Foreskin fibroblast (primary cell): ENCODE measurements at places on chromosomes 1 and 21.
A peak's percentile ranks its signal among the peaks of the same experiment; 100 is the strongest.

GRCh38 chr1:115411371-115412063 is 73.5 kb upstream of the NGF start:
- DNase-seq: peak; percentile 87

DNA sequence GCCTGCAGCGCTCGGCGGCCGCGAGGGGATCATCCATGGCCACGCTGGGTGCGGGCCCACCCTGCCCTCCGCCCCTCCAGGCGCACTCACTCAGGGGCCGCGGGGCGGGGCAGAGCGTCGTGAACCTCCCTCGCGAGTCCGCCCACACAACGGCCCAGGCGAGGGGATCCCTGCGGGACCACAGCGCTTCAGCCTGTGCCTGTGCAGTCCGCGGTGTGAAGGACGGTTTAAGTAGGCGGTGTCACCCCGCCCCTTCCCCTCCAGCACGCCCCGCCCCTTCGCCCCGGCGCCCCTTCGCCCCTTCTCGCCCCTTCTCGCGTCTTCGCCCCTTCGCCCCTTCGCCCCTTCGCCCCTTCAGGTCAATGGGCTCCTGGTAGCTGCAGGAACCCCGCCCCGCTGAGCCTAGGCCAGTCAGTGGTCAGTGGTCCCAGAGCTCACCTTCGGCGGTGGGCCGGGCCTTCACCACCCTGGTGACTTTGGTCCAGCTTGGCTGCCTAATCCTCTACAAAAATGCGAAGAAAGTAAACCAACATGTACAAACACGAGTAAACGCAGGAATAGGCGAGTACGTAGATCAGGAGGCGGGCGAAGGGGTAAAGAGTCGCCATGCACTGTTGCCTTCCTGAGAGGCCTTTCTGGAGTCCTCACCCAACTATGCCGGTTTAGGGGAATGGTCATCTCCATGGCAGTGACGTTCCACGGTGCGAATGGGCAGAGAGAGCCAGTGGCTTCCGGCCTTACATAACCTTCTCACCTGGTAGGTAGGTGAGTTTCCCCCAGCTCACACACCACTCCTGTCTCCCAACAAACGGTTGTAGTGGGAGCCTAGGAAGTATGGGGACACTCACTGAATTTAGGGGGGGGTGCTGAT is 19.6 kb upstream of the DMRTB1 start:
- no peak for DNase-seq

DNA sequence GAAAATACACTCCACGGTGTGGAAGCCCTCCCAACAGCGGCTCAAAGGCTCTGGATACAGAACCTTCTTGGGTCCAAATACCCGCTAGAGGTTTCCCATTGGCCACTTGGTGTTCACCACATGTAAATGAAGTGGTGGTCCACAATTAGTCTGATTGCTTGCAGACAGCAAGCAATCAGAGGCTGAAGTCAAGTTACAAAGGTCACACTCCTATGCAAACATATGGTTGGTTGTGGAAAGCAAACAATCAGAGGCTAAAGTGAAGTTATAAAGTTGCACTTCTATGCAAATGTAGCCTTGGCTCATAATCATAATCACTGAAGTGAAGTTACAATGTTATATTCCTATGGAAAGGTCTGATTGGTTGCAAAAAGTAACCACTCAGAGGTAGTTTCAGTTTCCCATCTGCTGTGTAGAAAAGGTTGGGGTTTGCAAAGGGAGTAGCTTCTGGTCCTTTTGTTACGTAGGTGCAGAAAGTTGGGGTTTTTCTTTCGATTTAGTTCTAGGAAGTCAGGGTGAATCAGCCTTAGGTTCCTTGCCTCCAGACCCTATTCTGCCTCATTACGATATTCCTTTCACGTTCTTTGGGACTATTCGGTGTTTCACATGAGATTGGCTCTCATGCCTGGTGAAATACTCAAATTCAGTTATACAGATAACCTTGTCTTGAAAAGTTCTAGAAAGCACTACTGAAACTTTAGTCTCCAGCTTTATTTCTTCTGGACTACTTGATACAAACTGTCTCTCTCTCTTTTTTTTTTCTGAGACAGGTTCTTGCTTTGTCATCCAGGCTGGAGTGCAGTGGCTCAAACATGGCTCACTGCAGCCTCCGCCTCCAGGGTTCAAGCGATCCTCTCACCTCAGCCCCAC is 36.7 kb upstream of the MTF2 start:
- no peak for DNase-seq

DNA sequence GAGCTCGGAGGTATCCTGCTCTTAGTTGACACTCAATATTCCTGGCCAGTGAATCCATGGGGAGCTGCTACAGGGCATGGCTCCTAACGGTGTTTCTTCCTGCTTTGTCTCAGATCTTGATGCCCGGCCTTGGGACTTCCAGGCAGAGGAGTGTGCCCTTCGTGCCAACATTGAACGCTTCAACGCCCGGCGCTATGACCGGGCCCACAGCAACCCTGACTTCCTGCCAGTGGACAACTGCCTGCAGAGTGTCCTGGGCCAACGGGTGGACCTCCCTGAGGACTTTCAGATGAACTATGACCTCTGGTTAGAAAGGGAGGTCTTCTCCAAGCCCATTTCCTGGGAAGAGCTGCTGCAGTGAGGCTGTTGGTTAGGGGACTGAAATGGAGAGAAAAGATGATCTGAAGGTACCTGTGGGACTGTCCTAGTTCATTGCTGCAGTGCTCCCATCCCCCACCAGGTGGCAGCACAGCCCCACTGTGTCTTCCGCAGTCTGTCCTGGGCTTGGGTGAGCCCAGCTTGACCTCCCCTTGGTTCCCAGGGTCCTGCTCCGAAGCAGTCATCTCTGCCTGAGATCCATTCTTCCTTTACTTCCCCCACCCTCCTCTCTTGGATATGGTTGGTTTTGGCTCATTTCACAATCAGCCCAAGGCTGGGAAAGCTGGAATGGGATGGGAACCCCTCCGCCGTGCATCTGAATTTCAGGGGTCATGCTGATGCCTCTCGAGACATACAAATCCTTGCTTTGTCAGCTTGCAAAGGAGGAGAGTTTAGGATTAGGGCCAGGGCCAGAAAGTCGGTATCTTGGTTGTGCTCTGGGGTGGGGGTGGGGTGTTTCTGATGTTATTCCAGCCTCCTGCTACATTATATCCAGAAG is 16.7 kb downstream of the ALX3 start:
- DNase-seq: no peak

DNA sequence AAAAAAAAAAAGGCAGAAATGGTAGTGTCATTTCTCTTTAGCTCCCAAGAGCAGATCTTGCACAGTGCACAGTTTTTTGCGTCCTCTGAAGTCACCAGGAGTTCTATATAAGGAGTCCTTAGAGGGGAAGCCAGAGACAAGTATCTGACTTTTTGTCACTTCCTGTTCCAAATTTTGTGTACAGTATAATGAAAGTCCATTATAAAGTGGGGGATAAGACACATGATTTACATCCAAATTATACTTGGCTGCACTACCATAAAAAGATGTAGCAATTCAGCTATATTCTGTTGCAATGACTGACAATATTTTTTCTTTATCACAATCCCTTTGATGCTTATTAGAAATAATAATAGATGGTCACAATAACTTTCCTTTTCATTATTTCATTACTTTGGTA is 1276.9 kb upstream of the ADGRL2 start:
- DNase-seq: no peak

DNA sequence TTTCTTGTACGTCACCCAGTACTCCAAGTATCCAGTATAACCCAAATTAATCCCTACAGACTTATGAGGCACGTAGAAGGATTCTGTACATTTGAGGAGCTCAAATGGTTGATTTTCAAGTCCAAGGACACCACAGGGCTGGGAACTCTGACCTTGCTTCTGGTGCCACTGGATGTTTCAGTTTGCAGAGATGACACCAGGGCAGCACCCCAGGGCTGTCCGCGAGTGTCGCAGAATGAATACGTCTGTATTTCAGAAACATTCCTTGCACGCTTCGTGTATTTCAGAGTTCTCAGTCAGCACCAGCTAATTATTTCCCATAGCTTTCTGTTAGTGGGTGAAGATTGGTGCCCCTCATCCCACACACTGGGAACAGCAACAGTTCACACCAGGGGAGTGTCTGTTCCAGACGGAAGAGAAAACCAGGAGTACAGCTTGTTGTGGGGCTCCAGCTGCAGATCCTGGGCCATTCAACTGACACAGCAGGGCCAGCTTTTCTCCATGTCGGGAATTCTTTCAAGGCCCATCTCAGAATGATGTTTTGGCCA is 159.2 kb downstream of the RHOU start:
- no peak for DNase-seq

DNA sequence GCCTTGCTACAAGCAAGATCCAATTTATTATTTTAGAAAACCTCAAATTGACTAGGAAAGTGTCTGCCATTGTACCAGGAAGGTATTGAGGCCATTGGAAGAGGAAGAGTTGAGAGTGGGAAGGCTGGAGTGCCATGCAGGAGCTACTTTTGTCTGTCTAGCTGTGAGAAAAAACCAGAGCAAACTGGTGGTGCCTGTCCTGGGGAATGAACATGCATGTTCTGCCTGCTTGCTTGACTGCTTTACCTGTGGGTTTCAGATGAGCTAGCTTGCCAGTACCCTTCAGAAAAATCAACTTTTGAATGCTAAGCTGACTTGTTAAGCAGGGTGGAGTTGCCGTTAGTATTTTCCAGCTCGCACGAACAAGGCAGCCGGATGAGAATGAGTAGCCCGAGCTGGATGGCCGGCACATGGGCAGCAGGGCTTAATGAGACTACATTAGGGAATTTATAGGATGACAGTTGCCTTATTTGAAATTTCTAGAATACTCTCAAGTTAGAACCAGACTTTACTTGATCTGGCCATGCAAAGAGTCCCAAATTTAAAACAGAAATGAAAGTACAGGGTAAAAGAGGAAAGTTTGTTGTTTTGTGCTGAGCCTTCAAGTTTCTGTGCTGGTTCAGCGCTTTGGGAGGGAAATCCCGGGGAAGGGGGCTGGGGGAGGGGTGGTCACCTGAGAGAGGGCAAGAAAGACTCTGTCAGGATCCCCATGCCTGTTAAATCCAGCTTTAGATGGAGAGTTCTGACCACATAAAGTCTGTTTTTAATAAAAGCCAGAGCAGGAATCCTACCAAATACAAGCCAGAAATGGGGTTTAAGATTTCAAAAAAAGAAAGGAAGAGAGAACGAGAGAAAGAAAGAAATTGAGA is 29.6 kb upstream of the C1orf105 start:
- peak; percentile 84 for DNase-seq

- no peak for DNase-seq
These were observed 126.4 kb downstream of the TENT5C start for GRCh38 chr1:117732065-117732797.

DNA sequence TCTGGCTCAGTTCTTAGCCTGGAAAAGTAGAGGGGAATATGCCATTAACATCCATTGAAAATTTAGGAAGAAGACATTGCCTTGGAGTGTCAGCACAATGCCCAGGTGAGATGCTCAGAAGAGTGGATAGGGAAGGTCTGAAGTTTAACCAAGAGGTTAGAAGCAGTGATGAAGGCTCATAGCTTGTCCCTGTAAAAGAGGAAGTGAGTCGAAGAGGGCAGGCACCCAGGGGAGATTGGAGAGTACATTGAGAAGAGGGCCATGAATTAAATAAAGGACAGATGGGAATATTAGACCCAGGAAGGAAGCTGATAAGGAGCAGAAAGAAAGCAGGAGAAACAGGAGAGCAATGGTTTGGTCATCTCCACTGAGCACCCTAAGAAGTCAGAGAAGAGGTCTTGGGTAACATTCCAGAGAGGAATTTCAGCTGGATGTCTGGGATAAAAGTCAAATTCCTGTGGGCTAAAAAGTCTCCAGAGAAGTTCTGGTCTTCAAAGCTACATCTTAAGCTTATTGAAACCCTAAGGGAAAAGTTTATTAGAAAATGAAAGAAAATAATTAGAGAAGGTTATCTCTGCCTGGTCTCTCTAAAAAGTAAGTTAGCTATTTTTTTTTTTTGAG is 17.3 kb downstream of the C8B start:
- no peak for DNase-seq

- no peak for DNase-seq
These were observed 16.0 kb downstream of the LRRC3 start for GRCh38 chr21:44471341-44471740.

DNA sequence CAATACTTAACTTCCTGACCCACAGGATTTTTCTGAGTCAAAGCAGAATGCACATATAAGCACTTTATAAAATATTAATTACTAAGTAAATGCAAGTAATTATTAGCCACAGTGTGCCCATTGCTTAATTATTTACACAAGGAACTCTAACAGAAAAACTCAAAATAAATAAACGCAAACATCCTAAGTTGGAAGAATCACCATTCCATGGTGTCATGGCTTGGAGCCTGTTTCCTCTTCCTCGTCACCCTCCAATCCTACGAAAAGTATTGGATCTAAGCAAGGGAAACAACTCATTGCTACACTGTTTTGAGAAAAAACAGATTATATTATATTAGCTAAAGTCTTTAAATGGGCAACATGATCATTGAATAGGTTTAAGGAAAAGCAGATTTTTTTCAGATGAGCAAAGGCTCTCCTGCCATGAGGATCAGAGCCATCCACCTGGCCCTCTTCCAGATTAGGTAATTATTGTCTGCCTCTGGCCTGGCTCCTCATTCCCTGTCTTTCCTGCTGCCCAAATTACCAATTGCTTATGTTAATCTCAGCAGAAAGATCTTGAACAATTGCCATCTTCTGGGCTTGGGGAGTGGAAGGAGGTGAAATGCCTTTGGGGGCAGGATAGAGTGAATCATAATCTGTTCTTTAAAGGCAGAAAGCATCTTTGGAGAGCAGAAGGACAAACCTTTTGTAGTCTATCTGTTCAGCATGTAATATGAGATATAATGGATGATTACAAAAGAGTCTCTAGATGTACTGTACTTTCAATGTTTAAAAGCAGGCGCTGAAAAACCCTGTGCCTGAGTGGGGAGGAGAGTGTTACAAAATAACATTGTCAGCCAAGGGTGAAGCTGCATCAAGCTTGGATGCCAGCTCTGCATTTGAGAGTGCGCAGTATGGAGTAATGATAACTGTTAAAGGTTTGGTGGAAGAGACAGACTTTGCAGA is 121.2 kb downstream of the DUSP10 start:
- DNase-seq: peak; percentile 70

DNA sequence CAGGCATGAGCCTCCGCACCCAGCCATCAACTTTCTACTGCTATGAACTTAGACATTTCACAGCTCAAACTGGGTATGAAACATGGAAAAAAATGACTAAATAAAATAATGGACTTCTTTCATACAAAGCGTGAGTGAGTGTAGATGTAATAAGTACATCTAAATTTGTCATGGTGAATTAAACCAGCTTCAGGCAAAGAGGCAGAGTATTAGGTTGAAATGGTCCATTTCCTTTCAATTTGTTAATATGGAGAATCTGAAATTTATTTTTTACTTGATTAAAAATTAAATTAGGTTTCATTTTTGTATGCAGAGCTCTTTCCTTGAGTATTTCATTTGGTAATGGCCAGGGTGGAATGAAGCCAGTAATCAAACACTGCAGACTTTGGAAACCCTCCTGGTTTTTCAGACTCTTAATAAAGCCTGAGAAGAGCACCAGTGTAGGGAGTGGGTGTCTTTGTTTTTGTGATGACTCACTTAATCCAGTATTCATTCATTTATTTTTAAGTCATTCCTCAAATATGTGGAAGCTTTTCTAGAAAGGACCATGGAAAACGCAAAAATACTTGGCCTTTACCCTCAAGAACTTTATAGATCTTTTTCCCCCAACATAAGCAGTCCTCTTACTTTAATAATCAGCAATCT is 49.2 kb downstream of the ALG14 start:
- peak; percentile 83 for DNase-seq
